ENCODE measurements at places on chromosomes 11 and 22. TPM values are rescaled to one million over a fixed set of nuclear protein-coding genes. Genes with fewer than 3 reads are reported as not detected.

OR52E8 gene
- total RNA-seq, result not detected

ANKK1 gene
- total RNA-seq, result 0.23 TPM

KCTD14 gene
- 1.8 TPM for total RNA-seq

FOXRED1 gene
- total RNA-seq, result 19.4 TPM

MS4A4A gene
- 2.1 TPM for total RNA-seq

PISD gene
- 30.0 TPM for total RNA-seq

UQCR10 gene
- total RNA-seq, result 77.7 TPM

FGF19 gene
- total RNA-seq, result 2.3 TPM

KCNQ1OT1 gene
- total RNA-seq, result 4.8 TPM

CNTN5 gene
- total RNA-seq, result 44.3 TPM

CASP1 gene
- 3.7 TPM for total RNA-seq

RAPSN gene
- not detected for total RNA-seq

NOX4 gene
- total RNA-seq, result 9.7 TPM

MRGPRF gene
- 0.92 TPM for total RNA-seq

PRG2 gene
- 0.46 TPM for total RNA-seq

SLC17A6 gene
- total RNA-seq, result 134 TPM

CALCB gene
- 0.46 TPM for total RNA-seq

OR6X1 gene
- not detected for total RNA-seq

TRIM6 gene
- 1.2 TPM for total RNA-seq

NKAPD1 gene
- total RNA-seq, result 39.0 TPM

Data from diencephalon (tissue), 1 donor.